Left kidney (tissue), 8 donors: ENCODE measurements at places on chromosomes 11 and 22.

DNA sequence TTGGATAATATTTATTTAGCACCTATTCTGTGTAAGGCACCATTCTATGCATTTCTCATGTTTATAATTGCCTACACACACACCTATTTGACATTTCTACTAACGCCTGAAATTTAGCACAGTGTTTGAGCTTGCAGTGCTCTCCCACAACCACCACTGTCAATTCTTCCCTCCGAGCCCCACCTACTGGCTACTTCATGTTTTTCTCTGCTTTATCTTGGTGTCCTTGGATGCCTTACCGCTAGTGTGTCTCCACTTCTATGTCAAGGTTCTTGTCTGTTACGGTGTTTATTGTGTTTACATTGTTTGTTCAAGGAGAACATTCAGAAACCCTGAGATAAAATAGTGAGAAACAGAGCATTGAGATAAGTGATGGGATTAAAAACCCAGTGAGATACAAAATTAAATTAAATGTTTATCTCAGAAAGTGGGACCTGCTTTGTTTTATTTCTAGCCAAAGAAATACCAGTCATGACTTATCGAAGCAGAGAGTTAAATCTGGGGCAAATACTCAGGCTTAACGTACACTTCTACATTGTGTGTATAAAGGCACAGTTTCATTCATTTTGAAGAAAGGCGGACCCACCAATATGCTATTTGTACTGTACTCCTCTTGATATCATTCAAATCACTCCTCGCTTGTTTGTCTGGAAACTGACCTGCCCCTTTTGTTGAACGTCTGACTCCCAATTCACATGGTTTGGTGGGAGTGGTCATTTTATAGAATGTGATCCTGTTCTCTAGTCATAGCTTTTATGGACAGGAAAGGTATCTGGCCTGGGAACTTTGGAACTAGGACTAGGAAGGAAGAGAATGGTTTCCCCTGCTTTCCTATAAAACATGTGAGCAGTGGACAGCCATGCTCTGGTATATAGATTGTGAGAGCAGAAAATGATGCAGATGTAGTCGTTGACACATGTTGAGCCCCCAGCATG, 39.2 kb upstream of the SLC36A4 start:
- DNase-seq, result peak; percentile 50

- DNase-seq, result no peak
Measured at GRCh38 chr22:49266561-49267519, 560.8 kb downstream of the BRD1 start.

- peak; percentile 43 for DNase-seq
Measured at GRCh38 chr22:49046546-49047361, 780.9 kb downstream of the BRD1 start.

DNA sequence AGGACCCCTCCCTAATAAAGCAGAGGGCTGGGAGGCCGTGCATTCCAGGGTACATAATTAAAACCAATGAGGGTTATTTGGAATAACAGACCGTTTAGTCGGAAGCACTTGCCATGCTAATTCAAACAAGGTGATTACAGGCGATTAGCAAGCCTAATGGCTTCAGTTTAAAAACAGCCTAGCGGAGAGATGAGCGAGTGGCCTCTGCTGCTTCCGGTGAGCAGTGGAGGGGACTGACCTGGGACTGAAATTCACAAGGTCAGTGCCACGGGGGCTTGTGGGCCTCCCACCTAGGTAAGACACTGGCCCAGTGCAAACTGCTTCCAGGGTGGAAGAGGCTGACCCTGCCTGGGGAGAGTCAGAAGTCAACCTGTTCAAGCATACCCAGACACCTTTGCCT, 56.8 kb upstream of the ALX4 start:
- DNase-seq, result no peak

DNA sequence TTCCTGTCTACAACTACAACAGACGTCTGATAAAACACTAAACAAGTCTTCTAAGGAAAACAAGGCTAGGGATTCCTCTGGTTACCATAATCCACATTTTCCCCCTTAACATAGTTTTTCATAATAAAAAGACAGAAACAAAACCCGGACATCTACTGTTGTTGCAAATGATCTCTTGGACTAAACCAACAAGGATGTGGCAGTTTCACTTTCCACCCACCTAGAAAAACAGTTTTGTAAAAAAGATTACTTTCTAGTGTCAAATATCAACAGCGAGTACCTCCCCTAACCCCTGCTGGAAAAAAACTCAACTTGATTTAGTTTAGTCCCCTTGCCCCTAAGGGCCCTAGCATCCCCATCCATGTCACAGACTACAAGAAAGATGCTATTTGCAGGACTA, 5.4 kb downstream of the GNG3 start:
- DNase-seq, result no peak

DNA sequence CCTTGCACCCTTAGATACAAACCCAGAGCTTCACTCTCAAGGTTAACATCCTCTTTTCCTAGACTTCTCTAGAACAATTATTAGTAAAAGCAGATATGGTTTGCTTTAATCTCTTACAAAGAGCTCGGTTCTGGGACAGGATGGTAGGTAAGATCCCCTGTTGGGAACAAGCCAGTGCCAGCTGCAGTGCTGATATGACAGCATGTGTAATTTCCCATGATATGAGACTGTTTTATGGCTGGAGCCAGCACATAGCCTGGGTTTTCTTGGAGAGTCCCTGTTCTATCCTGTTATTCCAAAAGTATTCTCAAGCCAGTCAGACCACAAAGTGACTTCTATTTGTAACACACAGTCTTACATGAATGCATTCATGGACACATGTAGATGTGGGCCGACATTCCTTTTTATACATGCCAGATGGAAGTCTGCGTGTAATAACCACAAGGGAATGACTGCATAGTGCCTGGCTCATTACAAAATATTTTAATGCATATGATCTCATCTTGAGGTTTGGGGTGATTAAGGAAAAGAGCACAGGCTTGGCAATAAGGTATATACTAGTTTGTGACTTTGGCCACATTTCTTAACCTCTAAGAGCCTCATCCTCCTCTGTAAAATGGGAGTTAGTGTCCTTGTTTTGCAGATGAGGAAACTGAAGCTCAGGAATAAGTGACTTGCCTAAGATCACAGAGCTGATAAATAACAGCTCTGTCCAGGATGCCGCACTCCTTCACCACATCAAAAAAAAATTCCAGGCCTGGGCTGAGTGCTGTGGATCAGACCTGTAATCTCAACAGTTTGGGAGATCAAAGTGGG, 21.8 kb downstream of the CLMP start:
- no peak for DNase-seq

DNA sequence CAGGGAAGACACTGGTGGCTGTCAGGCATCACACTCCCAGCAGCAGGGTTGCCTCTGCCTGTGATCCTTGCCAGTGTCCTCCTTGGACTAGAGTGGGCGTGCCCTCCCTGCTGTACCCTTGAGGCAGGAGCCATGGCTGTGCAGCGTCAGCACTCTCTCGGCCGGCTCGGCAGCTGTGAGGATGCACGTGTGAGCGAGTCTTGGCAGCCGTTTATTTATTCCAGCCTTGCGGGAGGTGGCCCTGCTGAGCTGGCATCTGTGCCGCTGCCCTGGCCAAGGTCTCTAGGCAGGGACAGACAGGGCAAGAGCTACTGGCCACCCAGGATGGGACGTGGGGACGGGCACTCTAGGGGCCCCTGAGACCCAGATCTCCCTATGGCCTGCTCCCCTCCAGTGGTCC, 33.9 kb downstream of the TSPAN4 start:
- DNase-seq, result no peak

DNA sequence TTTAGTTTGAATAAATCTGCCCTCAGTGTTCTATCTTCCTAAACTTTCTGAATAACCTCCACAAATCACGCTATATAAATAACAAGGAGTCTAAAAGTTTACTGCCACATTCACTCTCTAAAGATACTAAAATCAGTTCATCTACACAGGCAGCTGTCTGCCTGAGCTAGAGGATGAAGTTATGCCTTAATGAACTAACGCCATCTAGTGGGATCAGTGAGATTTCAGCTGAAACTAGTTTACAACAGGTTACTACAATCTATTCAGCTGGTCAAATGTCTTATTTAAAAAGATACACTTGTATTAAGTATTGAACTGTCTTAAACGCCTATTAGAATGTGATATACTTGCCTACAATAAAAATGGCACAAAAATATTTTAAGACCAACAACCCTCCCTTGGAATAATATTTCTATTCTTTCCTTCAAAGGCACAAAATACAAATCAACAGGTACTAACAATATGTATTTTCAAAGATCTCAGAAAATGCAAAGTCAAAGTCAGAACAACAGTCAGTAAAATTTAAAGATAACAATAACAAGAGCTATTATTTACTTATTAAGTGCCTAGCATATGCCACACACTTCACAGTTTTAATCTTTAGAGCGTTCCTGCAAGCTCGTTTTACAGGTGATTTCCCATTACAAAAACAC, 84.1 kb downstream of the LARGE2 start:
- DNase-seq, result peak; percentile 75

DNA sequence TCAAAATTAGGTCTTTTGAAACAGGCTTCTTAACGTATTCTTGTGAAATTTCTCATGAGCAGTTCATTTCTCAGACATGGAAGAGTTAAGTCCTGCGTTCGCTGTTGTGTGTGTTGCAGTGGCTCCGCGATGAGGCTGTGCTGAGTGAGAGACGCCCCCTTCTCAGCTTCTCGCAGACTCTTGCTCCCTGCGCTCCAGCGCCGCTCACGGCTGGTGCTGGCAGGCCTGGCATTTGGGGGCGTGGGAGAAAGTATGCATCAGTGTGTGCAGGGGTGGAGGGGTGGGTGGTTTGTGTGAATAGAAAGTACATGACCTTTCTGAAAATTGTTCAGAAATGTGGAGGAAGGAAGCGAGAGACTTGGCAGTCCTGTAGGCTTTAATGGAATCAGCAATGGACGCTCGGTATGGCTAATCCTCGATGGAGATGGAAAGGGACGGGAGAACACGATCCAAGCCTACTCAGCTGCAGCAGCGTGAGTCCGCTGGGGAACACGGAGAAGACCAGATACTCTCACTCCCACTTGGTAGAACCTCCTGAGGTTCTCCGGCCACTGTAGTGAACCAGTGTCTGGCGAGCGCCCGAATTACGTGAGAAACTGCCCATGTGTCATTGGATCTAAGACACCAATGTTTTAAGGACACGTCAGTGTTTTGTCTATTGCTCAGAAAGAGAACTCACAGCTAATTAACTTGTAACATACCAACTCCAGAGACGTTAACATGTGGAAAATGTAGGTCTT, 5.9 kb downstream of the TAB1 start:
- no peak for DNase-seq

- DNase-seq, result peak; percentile 29
Measured at GRCh38 chr22:48670731-48671130, 1156.9 kb downstream of the BRD1 start.

DNA sequence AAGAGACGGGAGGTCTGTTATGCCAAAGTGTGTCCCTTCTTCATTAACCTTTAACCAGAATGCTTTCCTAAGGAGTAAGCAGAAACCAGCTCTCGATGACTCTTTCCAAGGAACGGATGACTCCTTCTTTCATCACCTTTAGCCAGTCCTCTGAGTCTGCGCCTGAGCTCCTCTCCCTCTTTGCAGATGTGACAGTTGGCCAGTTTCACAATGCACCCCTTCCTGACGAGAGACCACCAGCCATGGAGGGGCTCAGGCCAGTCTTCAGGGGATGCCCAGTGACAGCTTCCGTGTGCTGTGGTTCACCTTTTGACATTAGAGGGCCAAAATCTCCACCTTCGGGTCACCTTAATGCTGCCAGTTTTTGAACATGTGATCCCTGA, 826.1 kb downstream of the TBC1D22A start:
- DNase-seq, result no peak

GRCh38 chr11:97140885-97141494, 751.2 kb downstream of the JRKL start:
- no peak for DNase-seq

DNA sequence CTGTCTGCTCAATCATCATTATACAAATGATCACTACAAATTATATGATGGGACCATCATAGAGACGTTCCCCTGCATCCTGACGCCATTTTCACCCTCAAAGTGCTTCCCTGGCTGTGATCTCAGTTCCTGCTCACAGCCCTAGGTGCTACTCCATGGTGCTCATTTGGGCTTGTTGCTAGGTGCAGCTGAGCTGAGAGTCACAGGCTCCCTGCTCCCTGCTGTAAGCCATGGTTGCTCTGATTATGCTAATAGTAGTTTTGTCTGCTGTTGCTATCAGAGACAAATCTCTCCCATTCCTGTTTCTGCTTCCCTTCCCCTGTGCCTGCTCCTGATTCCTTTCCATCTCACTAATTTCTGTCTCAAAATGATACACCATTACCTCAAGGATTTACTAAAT, 474.3 kb downstream of the METTL15 start:
- no peak for DNase-seq

DNA sequence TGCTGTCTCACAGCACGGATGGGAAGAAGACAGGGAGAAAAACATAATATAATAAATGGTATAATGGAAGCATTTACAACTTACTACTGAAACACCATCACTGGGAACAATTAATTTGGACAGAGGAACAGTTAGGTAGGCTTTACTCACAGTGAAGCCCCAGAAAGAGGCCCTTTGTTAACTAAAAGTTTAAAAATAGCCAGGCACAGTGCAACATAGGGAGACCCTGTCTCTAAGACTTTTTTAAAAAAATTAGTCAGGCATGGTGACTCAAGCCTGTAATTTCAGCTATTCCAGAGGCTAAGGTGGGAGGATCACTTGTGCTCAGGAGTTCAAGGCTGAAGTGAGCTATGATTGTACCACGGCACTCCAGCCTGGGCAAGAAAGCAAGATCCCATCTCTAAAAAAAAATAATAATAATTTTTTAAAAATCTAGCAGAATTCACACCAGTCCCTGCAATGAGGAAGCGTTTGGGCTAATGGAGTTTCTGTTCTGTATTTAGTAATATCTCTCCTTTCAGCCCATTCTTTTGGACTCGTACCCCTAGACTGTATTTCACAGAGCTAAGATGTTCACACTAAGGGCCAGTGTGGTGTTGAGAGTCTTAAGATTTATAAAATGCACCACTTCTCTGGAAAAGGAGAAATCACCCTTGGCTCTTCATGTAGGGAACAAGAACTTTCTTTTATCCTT, 275.5 kb downstream of the SOX6 start:
- DNase-seq, result no peak

- no peak for DNase-seq
Measured at GRCh38 chr22:49726022-49726681, 101.5 kb downstream of the BRD1 start.

DNA sequence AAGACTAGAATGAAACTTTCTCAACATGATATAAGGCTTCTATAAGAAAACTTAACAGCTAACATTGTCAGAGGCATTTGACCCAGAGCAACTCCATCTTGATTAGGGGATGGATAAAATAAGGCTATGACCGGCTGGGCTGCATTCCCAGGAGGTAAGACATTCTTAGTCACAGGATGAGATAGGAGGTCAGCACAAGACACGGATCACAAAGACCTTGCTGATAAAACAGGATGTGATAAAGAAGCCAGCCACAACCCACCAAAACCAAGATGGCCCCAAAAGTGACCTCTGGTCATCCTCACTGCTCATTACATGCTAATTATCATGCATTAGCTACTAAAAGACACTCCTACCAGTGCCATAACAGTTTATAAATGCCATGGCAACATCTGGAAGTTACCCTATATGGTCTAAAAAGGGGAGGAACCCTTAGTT, 135.2 kb downstream of the TTC28 start:
- no peak for DNase-seq

- no peak for DNase-seq
Measured at GRCh38 chr11:113806406-113806805, 26.8 kb downstream of the CLDN25 start.
